Activated CD8-positive, alpha-beta T cell treated with anti-CD3 and anti-CD28 coated beads, Interleukin-2, amount 10 ng/mL, durations not matched to agents 7 days and 5 days (primary cell): ENCODE measurements at places on chromosomes 13 and 19. TPM values are rescaled to one million over a fixed set of nuclear protein-coding genes. Genes with fewer than 3 reads are reported as not detected.

- DNase-seq = no peak
These were observed 85.6 kb downstream of the ZMYM2 start for GRCh38 chr13:20044086-20044485.

DNA sequence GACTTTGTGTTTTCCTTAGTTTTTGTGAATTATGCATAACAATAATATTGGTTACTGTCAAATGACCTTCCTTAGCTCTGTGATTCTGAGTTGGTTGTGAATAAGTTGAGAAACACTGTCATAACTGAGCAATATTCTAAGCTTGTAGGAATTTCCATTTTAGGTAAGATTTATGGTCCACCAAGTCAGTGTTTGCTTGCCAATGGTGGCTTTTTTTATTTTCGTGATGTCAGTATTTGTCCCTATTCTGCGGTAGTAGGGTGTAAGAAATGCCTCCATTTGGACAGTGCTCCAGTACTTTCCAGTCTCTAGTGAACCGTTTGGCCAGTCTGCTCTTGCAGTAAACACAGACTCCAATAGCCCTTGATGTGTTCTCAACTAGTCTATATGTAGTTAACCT lies 94.7 kb downstream of the FRY start:
- DNase-seq = no peak

- no peak for DNase-seq
These were observed 572 bp downstream of the SHISA2 start for GRCh38 chr13:26051231-26051656.

- DNase-seq = no peak
These were observed 125.2 kb upstream of the OBI1 start for GRCh38 chr13:78784014-78784750.

DNA sequence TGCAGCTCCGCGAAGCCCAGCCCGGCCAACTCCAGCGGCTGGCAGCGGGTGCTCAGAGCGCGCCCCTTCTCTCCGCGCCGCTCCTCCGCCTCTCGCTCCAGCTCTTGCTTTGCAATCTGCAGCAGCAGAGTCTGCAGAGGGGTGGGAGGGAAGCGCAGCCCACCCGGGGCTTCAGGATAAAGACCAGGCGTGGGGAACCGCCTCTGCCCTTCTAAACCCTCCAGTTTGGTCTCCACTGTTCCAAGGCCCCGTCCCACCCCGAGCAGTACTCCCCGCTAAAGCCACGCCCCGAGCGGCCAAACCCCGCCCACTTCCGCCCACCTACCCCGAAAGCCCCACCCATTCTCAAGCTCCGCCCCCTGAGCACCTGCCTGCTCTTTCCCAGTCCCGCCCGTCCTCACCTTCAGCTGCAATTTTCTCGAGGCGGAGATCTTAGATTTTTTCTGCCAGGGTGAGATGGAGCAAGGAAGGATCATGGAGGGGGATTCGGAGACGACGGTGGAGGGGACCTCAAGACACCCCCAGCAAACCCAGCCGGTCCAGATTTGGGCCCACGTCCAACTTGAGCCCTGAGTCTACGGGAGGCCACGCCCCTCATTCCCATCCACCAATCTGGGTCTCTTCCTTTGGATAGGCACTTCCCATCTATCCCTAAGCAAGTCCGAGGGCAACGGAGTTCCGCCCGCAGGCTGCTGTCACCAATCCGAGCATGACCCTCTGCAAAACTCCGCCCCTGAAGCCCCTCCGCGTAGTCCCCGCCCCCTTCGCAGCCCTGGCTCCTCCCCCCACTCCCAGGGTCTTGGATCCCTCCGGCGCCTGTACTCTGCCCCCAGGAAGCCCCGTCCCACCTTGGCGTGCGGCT lies 1.1 kb downstream of the TNNI3 start:
- peak; percentile 54 for DNase-seq

GRCh38 chr13:45807520-45808099 lies 43.9 kb downstream of the SIAH3 start:
- DNase-seq = peak; percentile 41

DNA sequence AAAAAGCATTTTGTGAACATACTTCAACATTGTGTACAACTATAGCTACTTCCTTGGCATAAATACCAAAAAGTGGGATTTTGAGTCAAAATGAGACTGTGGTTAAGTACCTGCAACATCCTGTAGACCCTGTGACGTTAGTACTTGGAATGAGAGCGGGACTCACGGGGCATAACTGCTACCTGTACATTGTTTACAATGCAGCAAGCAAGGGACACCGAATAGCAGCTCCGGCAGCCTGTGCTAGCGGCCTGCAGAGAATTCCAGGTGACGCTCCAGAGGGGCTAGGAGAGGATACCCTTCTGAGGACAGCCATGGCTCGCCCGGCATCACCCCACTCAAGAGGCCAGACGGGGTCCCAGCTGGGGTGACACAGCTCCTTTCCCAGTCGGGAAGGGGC lies 824 bp upstream of the ZNF331 start:
- peak; percentile 23 for DNase-seq

NEK5 gene
- total RNA-seq = not detected
